Right cardiac atrium (tissue), 5 donors: ENCODE measurements at places on chromosomes 12 and 14. TPM values are rescaled to one million over a fixed set of nuclear protein-coding genes. Genes with fewer than 3 reads are reported as not detected.

STAC3 gene
- total RNA-seq, result 0.91 TPM

DGLUCY gene
- total RNA-seq, result 157 TPM

ANKRD33 gene
- total RNA-seq, result not detected

COX8C gene
- total RNA-seq, result not detected

- DNase-seq, result no peak
These were observed 157.8 kb upstream of the NUDT4 start for GRCh38 chr12:93219947-93220346.

GRCh38 chr12:2372735-2373134 is 319.9 kb downstream of the CACNA1C start:
- no peak for DNase-seq

GRCh38 chr12:120085920-120086645 is 30.5 kb downstream of the RAB35 start:
- DNase-seq, result no peak

DNA sequence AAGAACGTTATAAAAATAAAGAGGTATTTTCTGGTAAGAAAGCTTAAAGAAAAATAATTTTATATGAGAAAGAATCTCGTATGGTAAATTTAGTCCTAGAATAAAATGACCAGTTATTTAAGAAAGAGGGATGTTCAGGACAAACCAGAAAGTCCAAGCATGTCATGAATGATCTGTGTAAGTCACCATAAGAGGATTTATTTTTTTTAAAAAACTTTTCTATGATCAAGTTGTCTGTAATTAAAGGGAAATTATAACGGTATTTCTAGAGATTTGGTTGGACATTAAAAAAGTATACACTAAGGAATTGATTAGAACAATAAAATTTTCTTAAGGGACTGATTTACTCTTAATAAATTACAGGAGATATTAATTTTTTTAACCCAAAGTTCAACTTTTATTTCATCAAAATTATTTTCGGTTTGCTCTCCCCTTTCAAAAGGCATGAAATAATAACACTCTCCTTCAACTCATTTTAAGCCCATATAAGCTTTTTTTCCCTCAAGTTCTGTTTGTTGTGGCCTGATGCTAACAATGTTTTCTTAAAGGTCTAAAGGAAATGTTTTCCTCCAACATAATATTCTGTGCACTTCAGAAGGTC is 49.9 kb upstream of the CPSF6 start:
- no peak for DNase-seq

- DNase-seq, result no peak
These were observed 322.5 kb downstream of the ZFP36L1 start for GRCh38 chr14:68470361-68470760.
